Central memory CD8-positive, alpha-beta T cell (primary cell): ENCODE measurements at places on chromosomes 7 and 10.

GRCh38 chr10:115665549-115665948 lies 572.4 kb downstream of the ATRNL1 start:
- DNase-seq, result no peak

DNA sequence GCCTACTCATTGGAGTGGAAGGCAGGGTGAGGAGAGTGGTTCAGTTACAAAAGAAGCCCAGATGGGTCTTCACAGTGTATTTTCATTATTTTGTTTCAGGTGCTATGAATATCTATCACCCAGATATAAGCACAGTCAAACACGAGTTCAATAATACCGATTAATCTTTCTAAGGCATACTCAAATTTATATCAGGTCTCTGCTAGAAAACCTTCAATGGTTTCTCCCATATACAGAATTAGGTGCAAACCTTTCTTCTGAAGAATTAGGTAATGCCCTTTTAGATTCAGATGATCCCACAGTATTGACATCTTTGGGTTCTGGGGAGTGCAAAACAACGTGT lies 14.7 kb upstream of the HPS1 start:
- DNase-seq, result no peak

DNA sequence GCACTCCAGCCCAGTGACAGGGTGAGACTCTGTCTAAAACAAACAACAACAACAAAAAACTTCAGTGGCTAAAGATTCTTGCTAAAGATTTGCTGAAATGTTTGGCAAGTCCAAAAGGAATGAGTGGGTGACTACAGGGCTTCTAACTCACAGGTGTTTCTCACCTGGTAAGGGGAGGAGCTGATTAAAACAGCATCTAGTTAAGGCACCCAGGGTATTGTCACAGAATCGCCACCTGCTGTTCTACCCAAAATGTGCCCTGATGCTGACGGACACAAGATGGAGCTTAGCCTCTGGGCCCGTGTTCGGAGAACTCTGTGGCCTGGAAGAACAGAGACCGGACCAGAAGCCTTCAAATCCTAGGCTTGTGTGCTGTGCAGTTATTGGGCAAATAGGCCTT lies 336.0 kb upstream of the GALNT17 start:
- DNase-seq, result no peak

DNA sequence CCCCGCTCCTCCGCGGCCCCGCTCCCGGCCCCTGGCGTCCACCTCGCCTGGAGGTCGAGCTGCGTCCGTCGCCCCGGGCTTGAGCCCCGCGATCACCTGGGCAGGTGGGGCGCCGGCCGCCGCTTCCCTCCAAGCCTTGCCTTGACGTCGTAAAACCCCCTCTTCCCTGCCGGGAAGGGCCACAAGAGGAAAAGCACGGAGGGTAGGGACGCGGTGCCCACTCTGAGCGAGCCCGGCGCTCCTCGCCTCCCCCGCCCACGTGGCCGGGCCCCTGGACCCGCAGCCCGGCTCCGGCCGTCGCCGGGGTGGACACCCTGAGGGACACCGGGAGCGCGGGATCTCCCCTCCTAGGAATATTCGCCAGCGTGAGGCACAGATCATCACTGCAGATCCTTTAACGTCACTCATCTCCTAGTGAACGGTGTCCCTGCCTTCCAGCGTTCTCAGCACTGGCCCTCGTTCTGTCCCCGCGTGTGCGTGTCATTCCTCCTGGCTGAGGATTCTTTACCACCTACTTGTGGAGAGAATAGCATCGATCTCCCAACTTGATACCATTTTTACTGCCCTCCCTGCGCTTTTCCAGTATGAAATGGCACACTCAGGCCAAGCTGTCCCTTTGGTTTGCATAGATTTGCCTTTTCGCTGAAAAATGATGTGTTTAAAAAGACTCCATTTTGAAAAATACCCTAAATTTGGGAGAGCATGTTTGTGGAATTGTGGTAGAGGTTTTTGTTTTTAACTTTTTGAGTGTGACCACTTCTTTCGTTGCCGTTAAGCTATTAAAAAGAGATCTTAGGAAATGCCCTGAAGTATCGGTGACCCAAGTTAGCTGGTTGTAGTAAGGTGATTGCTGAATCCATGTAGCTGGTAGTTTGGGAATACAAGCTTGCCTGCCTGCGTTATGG lies 649 bp downstream of the ACTR3B start:
- no peak for DNase-seq
